Heart left ventricle (tissue), 16 donors: ENCODE measurements at places on chromosomes 5 and 9. TPM values are rescaled to one million over a fixed set of nuclear protein-coding genes. Genes with fewer than 3 reads are reported as not detected.

DNA sequence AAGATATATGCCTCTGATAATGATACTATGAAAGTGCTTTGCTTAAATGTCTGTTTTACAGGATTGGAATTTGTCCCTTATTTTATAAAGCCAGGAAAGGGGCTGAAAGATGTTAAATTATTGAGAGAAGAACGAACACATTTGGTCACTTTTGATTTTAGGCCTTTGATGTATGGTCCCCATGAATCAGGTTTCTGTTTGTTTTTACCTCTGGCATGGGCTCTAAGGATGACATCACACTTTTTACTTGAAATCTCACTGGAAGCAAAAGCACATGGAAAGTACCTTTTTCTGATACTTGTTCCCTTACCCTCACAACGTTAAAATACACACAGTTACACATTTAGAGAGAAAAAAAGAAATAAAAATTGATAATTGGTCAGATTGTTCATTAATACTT is 6.9 kb downstream of the OTULIN start:
- no peaks in the 10 kb centered on the region for H3K36me3 ChIP-seq
- peaks cover 14% of the 10 kb centered on the region for H3K4me1 ChIP-seq
- no peaks in the 10 kb centered on the region for H3K27me3 ChIP-seq
- DNase-seq: no peak
- H3K4me3 ChIP-seq: no peak overlapping the region

DNA sequence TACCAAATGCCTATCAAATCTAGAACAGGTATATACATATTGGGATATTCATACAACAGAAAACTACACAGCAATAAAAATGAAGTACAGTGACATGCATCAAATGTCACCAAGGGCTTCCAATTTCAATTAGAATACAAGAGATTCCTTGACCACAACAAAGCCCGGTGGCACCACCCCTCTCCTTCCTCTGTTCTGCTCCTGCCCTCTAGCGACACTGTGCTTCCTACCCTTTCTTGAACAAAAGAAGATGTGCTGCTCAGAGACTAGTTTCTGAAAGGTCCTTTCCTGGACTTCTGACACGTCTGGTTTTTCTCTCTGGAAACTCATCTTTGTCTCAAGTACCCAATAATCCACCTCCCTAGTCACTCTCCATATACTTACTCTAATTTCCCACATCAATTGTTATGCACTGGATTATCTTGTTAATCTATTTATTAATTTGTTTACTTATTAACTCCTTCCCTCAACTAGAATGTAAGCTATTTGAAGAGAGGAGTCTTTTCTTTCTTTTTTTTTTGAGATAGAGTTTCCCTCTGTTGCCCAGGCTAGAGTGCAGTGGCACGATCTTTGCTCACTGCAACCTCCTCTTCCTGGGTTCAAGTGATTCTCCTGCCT is 70.4 kb upstream of the CTSV start:
- H3K27ac ChIP-seq: no peak overlapping the region
- H3K27me3 ChIP-seq: no peaks in the 10 kb centered on the region
- no peak for DNase-seq
- H3K4me1 ChIP-seq: no peaks in the 10 kb centered on the region
- H3K4me3 ChIP-seq: no peak overlapping the region

- H3K27me3 ChIP-seq: no peaks in the 10 kb centered on the region
- H3K27ac ChIP-seq: no peak overlapping the region
- no peaks in the 10 kb centered on the region for H3K36me3 ChIP-seq
- no peak for DNase-seq
- H3K4me1 ChIP-seq: no peaks in the 10 kb centered on the region
- no peak overlapping the region for H3K4me3 ChIP-seq
Observed at GRCh38 chr5:3375586-3376311, 219.9 kb upstream of the IRX1 start.

DNA sequence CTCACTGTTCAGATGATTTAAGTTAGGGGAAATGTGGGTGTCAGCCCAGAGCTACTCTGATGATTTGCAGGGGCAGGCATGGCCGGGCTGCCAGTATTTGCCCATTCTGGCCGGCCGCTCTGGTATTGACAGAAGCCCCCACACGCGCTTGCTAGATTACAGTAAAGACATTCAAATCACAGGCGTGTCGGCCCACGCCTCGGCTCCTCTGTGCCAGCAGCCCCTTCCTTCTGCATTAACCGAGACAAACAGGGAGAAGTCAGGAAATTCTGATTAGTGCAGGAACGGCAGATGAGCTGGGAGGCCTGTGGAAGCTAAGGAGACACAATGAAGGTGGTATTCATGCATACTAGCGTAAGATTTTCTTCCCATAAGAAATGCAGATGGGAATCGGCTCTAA is 113.3 kb downstream of the CRB2 start:
- no peak overlapping the region for H3K27ac ChIP-seq
- DNase-seq: no peak

- peak; percentile 31 for DNase-seq
- no peaks in the 10 kb centered on the region for H3K27me3 ChIP-seq
- H3K27ac ChIP-seq: no peak overlapping the region
- peaks cover 11% of the 10 kb centered on the region for H3K4me1 ChIP-seq
- H3K36me3 ChIP-seq: no peaks in the 10 kb centered on the region
- no peak overlapping the region for H3K4me3 ChIP-seq
Observed at GRCh38 chr9:112532427-112532826, 45.8 kb downstream of the KIAA1958 start.

GRCh38 chr5:93164690-93165089 is 416.3 kb downstream of the NR2F1-AS1 start:
- no peak overlapping the region for H3K4me3 ChIP-seq
- H3K27ac ChIP-seq: no peak overlapping the region
- no peak for DNase-seq
- no peaks in the 10 kb centered on the region for H3K36me3 ChIP-seq
- H3K4me1 ChIP-seq: no peaks in the 10 kb centered on the region

Gene SLIT3
- 24.3 TPM for total RNA-seq

Gene REXO4
- 9.6 TPM for total RNA-seq

Gene TEX48
- total RNA-seq: not detected

DNA sequence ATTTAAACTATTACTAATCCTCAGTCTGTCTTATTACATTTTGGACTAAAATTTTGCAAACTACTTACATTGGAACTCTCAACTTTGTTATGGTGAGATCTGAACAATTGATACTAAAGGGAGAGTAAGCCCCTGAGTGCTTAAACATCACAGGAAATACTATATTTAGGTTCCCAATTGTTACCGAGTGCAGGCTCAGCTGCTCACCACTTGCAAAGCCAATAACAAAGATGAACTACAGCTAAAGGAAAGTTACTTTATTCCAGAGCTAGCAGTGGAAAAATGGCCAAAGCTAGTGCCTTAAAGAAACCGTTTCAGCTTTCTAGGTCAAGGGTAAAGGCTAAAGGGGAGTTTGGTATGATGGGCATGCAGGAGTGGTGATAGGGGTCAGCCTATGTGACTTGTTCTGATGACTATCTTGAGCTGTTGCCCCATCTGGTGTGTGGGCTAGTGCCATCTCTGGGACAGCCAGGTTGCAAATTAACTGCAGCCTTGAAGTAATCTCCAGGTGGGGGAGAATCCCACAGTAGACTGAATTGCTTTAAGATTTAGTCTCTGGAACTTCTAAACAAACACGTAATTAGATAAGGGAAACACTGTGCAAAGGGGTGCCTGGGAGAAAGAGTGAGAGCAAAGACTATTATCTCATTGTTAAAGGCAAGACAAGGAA is 7.8 kb upstream of the NDUFB6 start:
- H3K27me3 ChIP-seq: no peaks in the 10 kb centered on the region
- H3K4me1 ChIP-seq: peaks cover 4% of the 10 kb centered on the region
- no peak overlapping the region for H3K27ac ChIP-seq
- no peak overlapping the region for H3K4me3 ChIP-seq

- DNase-seq: no peak
- no peak overlapping the region for H3K4me3 ChIP-seq
- H3K27me3 ChIP-seq: no peaks in the 10 kb centered on the region
- H3K27ac ChIP-seq: no peak overlapping the region
Observed at GRCh38 chr5:72187388-72188075, 80.3 kb downstream of the MAP1B start.

Gene MSMP
- total RNA-seq: not detected

Gene ENC1
- total RNA-seq: 3.1 TPM

- no peaks in the 10 kb centered on the region for H3K36me3 ChIP-seq
- no peak overlapping the region for H3K4me3 ChIP-seq
- no peak overlapping the region for H3K27ac ChIP-seq
Observed at GRCh38 chr5:136094189-136094912, 38.3 kb upstream of the SMAD5 start.

DNA sequence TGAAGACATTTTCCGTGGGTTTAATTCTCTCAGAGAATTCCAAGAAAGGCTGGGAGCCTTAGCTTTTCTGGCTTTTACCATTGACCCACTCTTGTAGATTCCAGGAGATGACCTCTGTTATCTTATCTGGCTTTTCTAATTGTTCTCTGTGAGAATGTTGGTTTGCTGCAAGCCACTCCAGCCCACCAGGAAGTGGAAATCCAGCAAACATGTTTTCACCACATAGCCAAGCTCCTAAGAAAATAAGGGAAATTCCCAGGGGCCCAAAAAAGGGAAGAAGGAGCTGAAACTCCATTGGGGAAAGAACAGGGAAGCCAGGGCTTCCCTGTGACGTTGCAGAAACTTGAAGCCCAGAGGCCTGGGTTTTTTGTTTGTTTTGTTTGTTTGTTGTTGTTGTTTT is 19.7 kb downstream of the GPR107 start:
- H3K4me1 ChIP-seq: peaks cover 24% of the 10 kb centered on the region
- H3K36me3 ChIP-seq: peaks cover 25% of the 10 kb centered on the region
- no peak overlapping the region for H3K4me3 ChIP-seq
- no peak for DNase-seq
